K562 (cell line): ENCODE measurements at places on chromosomes 2 and 18. TPM values are rescaled to one million over a fixed set of nuclear protein-coding genes. Genes with fewer than 3 reads are reported as not detected.

DNA sequence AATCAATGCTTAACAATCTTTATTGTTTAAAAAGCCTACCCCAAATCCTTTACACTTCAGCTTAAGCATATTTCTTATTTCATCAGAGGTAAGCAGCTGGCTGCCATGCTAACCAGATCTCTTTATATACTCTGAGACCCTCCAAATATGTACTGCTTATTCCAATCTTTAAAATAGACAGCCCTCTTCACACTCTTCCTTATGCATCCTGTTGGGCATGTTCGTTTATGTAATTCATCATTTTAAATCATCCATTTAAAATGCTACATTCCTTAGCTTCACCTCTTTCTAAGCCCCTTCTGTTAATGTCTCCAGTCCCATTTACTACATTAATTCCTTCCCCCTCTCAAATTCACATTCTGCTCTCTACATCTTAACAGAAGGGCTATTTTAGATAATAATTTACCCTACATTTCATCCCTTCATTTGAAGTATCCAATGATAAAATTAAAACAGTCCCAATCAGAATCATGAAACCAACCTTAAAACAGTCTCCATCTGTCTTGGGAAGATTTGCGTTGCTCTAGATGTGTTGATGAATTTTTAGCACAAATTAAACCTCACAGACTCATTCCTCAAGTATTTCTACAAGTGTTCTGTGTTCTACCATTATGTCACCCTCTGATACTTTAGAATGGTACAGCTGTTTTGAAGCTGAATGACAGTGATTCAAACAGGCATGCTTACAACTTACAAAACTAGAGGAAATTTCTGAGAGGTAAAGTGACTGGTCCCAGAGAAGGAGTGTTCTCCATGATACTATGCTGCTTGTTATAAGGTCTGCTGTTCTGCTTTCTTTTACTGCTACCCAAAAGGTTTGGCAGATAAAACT lies 59.1 kb downstream of the ZNF385B start:
- no peaks in the 10 kb centered on the region for H3K36me3 ChIP-seq

DNA sequence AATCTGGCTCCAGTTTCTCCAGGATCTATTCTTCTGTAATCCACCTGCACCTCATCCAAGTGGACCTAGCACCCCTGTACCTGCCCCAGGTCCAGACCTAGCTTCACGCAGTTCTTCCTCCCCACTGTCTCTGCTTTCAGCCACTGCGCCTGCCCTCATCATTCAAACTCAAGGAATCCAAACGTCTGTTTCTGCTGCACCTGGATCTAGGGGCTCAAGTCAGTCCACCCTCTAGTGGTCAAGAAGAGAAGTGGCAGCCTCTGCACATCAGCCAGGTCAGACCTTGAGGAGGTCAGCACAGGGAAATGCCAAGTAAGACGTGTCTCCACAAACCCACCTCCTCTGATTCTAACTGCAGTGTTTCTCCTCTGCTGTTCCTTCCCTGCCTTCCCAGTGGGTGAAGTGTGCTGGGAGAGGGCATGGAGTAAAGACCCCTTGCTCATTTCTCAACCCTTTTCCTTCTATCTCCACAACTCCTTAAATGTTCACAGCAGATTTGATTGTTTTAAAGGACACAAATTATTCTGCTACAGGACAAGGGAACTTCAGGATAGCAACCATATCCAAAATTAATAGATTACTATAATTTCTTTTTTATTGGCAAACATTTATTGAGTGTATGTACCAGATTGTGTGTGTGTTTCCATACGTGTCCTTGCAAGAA lies 8.6 kb upstream of the RNF152 start:
- H3K4me3 ChIP-seq: no peak overlapping the region
- no peaks in the 10 kb centered on the region for H3K36me3 ChIP-seq
- no peaks in the 10 kb centered on the region for H3K4me1 ChIP-seq
- H3K27me3 ChIP-seq: no peaks in the 10 kb centered on the region; the same call in 1 of the 2 replicates
- H3K27ac ChIP-seq: no peak overlapping the region

DNA sequence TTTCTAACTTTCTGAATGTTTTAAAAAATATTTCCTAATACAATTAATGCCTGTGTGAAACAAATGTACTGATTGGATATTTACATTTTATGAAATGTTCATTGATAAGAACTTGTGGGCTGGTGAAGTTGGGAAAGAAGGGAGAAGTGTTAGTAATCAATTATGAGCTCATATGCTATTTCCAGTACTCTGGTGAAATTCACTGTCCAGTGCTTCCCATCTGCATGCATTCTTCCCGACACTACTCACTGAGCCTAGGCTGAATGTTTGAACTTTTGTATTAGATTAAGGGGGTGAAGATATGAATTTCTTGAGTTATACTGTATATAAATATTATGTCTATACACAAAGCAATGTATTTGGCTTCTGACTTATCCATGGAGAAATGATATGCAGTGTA lies 36.0 kb downstream of the SKA1 start:
- no peaks in the 10 kb centered on the region for H3K36me3 ChIP-seq
- H3K27ac ChIP-seq: no peak overlapping the region
- no peak overlapping the region for H3K4me3 ChIP-seq
- DNase-seq: no peak
- no peaks in the 10 kb centered on the region for H3K27me3 ChIP-seq

GRCh38 chr2:24203029-24203786 lies 28.4 kb downstream of the FAM228A start:
- H3K4me3 ChIP-seq: no peak overlapping the region
- peak; percentile 13 for DNase-seq
- H3K36me3 ChIP-seq: no peaks in the 10 kb centered on the region
- H3K27me3 ChIP-seq: peaks cover 16% of the 10 kb centered on the region; the same call in 2 of the 3 replicates
- H3K27ac ChIP-seq: no peak overlapping the region
- H3K4me1 ChIP-seq: no peaks in the 10 kb centered on the region

DNA sequence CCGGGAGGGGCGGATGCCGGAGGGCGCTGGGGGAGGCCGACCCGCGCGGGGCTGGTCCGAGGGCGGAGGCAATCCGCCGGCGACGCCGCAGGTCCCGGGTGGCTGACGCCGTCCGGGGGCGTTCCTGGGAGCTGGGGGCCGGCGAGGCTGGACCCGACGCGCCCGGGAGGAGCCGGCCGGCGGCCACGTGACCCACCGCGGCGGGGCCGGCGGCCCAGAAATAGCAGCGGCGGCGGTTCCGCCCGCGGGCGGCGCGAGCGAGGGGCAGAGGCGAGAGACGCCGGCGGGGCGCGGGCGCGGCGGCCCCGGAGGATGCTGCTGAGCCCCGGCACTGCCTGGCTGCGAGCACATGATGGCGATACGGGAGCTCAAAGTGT lies at the start of gene RAB31:
Gene RAB31 (plus strand): TSS at position 245 of the 377 bp plus-strand sequence. CDS start 105 bp downstream, at position 350.
- peaks cover 47% of the 10 kb centered on the region for H3K4me1 ChIP-seq
- H3K36me3 ChIP-seq: peaks cover 16% of the 10 kb centered on the region; the same call in 2 of the 3 replicates
- DNase-seq: peak; percentile 87
- no peaks in the 10 kb centered on the region for H3K27me3 ChIP-seq
- H3K4me3 ChIP-seq: peak within 1 kb of the TSS; percentile 76

DNA sequence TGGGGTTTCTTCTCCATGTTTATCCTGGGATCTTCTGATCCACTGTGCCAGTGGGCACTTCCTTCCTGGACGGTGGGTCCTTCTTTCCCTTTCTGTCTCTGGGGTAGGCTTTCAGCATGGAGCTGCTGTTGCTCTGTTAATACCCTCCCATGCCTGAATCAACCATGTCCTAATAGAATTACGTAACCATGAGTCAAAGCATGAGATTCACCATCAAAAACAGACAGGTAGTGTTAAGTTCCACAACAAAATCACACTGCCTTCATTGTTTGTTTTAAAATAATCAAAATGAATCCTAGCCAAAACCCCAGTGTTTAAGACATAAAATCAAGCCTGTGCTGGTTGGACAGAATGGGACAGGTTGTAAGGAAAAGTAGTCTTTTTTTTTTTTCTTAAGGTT lies 37.5 kb downstream of the GNAL start:
- H3K4me1 ChIP-seq: no peaks in the 10 kb centered on the region
- H3K4me3 ChIP-seq: no peak overlapping the region
- H3K36me3 ChIP-seq: no peaks in the 10 kb centered on the region
- no peak for DNase-seq
- peaks cover 6% of the 10 kb centered on the region for H3K27me3 ChIP-seq

- H3K27me3 ChIP-seq: no peaks in the 10 kb centered on the region
- DNase-seq: no peak
- peaks cover 29% of the 10 kb centered on the region for H3K36me3 ChIP-seq
- no peak overlapping the region for H3K27ac ChIP-seq
- H3K4me1 ChIP-seq: no peaks in the 10 kb centered on the region
Measured at GRCh38 chr2:24894750-24895149, 25.3 kb downstream of the ADCY3 start.

DNA sequence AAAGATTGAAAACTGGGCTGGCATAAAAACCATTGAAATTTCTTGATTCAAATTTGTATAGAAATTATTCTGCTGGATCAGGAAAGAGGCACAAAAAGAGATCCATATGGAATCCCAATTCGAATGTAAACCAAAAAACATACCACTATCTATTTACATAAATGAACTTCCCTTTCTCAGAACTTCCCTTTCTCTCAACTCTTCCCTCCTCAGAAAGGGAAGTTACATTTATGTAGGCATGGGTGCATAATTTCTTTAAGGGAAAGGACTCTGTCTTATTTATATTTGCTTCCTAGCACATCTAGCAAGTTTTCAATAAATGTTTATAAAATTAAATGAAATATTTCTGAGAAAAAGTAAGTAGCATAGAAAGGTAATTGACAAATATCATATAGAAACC lies 398.1 kb upstream of the ATP5MC3 start:
- H3K36me3 ChIP-seq: no peaks in the 10 kb centered on the region
- H3K27me3 ChIP-seq: no peaks in the 10 kb centered on the region; the same call in 2 of the 3 replicates
- no peak overlapping the region for H3K27ac ChIP-seq
- H3K4me3 ChIP-seq: no peak overlapping the region
- DNase-seq: no peak

DNA sequence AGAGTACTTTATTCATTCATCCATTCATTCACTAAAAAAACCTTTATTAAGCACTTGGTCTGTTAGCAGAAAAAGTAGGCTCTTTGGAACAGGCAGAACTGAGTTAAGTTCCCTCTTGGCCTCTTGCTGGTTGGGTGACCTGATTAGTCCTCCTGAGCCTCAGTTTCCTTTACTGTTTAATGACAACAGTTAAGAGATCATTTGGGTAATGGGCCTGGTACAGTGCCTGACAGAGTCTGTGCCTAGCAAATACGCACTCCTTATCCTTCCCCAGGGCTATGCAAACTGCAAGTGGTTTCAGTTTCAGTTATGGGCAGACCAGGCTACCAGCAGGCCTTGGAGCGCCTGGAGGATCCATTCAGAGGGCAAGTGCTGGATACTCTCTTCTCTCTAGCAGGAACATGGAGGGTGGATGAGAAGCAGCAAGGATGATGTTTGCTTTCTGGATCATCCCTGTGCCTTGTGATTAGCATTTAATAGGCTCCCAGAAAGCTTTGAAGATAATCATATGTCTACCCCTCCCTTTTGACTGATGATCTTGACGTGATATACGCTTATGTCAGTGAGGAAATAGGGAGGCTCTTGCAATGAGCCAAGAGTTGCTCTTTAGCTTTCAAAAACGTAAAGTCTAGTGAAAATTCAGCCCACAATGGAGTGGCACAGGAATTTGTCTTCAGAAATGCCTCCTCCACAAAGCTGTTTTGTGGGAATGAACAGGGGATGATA lies 12.4 kb upstream of the TAF1B start:
- H3K4me1 ChIP-seq: no peaks in the 10 kb centered on the region
- H3K4me3 ChIP-seq: no peak overlapping the region

- H3K36me3 ChIP-seq: no peaks in the 10 kb centered on the region
- H3K4me3 ChIP-seq: no peak overlapping the region
- no peak overlapping the region for H3K27ac ChIP-seq
- no peaks in the 10 kb centered on the region for H3K27me3 ChIP-seq
Measured at GRCh38 chr2:134231301-134231964, 22.4 kb upstream of the MGAT5 start.

DNA sequence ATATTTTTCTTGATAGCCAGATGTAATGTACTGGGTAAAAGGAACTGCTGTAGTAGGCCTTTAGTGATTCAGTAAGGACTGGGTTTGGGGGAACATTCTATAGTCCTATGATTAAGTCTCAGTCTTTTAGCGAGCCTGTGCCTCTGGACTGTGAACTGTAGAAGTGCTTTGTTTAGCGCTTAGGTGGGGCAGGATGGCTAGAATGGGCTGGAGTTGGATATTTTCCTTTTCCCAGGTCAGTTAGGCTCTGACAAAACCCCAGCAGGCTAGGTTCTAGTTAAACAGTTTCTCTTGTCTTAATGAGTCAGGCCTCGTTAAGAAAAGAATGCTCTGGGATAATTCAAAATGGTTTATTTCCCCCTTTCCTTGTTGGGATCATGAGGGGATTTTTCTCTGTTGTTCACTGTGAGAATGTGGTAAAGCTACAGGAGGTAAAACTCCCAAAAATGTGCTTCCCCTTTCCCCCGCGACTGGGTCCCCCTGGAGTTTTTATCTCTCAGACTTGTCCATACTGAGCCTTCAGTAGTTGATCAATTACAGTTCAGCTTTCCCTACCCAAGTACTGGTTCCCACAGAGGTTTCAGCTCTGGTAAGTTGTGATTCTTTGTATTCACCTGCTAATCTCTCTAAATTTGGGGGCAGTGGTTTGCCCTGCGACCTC lies 31.5 kb downstream of the EHBP1 start:
- no peaks in the 10 kb centered on the region for H3K27me3 ChIP-seq
- peaks cover 21% of the 10 kb centered on the region for H3K4me1 ChIP-seq
- no peak overlapping the region for H3K27ac ChIP-seq
- DNase-seq: no peak
- H3K36me3 ChIP-seq: no peaks in the 10 kb centered on the region
- no peak overlapping the region for H3K4me3 ChIP-seq

- H3K27me3 ChIP-seq: peaks cover 2% of the 10 kb centered on the region; the same call in 2 of the 3 replicates
- no peaks in the 10 kb centered on the region for H3K36me3 ChIP-seq
- no peak for DNase-seq
- H3K4me3 ChIP-seq: no peak overlapping the region
- H3K4me1 ChIP-seq: peaks cover 6% of the 10 kb centered on the region; the same call in 1 of the 3 replicates
Measured at GRCh38 chr2:23449413-23449812, 64.4 kb downstream of the KLHL29 start.

GRCh38 chr2:151265991-151266390 lies 4.3 kb upstream of the RBM43 start:
- no peaks in the 10 kb centered on the region for H3K27me3 ChIP-seq
- H3K27ac ChIP-seq: no peak overlapping the region

GCG gene
- polyA plus RNA-seq: not detected in 2 replicates

CLEC4F gene
- polyA plus RNA-seq: not detected in 2 replicates

SNTG2 gene
- not detected in 2 replicates for polyA plus RNA-seq

HMSD gene
- polyA plus RNA-seq: 0.05 TPM in 1 of 2 replicates, not detected in the other

DQX1 gene
- 0.05 and 0.21 TPM in 2 replicates for polyA plus RNA-seq

RAB6D gene
- polyA plus RNA-seq: not detected in 2 replicates

LOXHD1 gene
- polyA plus RNA-seq: not detected in 2 replicates

MC5R gene
- polyA plus RNA-seq: not detected in 2 replicates

NAT8 gene
- polyA plus RNA-seq: not detected in 2 replicates

DTNA gene
- polyA plus RNA-seq: 0.09 and 0.61 TPM in 2 replicates
